IPS DF 6.9 (cell line): ENCODE measurements at places on chromosomes 12 and 14.

DNA sequence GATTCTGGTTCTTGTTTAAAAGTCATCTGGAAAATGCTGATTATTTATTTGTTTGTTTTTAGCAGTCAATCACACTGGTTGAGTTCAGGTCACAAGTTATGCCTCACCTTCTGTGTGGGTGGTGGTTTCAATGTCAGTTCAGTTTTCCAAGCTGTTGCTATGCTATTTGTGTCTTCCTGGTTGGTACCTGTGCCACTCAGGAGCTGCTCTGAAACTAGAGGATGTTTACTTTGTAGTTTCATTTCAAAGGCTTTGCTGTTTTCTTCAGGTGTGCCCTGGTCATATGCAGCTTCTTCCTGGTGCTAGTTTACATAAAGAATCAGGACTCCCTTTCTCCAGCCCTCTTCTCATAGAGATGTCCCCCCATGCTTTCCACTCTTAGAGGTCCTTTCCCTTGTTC lies 75.7 kb upstream of the PPP4R3A start:
- no peak for DNase-seq

DNA sequence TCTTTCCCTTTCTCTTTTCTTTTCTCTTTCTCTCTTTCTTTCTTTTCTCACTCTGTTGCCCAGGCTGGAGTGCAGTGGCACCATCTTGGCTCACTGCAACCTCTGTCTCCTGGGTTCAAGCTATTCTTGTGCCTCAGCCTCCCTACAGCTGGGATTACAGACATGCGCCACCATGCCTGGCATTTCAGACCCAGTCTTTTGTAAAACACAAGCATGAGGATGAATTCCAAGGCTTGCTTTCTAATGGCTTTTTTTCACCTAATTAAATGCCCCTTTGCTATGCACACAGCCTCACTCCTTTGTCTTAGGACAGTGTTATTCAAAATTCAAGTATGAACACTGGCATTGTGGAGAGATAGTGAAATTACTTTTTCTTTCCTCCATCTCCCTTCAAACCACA lies 6.0 kb upstream of the SLC38A2 start:
- DNase-seq, result no peak

DNA sequence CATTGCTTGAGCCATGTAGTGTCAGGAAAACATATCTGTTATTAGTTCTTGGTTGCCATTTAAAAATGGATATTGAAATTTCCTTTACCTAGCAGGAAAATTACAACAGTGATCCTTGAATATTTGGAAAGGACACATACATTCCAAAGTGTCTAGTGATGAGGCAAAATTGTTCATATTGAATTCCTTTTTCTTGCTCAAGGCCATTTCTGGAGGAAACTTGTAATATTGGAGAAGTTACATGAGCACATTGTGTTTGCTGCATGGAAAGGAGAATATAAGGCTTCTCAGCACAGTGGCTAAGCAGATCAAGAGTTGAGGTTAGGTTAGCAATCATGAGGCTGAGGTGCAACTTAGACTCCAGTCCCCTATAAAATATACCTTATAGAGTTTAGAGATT lies 121.9 kb downstream of the PDE3A start:
- no peak for DNase-seq

DNA sequence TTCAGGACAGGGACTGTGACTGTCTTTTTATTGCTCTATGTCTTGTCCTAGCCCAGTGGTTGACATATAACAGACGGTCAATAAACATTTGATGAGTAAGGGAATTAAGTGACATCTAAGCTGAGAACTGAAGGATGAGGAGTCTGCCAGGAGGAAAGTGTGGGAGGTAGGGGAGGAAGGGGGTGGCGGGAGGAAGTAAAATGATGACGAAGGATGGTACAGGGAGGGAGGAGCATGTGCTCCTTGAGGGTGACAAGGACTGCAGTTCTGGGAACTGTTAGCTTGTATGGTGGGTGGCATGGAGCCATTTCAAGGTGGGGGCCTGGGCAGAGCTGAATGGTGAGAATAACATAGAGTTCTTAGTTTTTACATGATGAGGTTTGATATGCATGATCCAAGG lies 64.4 kb downstream of the RGS6 start:
- DNase-seq, result no peak

GRCh38 chr14:86892152-86892956 lies 1100.6 kb downstream of the GALC start:
- no peak for DNase-seq

- no peak for DNase-seq
Measured at GRCh38 chr12:77153706-77154105, 88.3 kb upstream of the E2F7 start.

DNA sequence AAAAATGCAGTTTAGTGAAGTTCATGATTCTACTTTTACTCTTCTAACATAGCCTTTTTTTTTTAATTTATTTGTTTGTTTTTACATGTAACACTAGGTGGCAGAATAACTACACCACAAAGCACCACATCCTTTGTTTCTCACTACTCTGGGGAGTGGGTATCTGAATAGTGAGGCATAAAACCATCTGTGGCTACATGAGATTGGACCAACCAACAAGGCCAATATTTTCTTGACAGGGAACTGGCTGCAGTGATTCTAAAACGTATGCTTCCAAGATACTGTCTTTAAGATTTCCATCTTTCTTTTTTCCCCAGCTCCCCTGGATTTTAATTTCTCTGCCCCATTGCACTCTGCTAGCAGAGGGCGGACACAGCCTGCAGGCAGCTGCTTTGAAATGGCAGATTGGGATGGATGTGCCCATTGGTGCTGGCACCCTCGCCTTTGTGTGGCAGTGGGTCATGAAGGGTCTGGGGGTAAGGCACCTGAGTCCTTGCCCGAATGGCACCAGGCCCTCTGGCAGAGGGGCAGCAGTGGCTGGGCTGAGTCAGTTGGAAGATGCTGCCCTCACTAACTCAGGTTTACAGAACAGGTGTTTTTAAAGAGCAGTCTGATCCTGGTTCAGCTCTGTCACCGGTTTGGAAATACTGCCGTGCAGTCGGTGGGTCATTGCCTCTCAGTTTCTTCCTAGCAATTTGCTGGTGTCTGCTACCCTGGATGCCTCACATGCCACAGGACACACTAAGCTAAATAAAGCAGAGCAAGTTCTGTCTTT lies 429.1 kb downstream of the RAD51B start:
- no peak for DNase-seq

GRCh38 chr12:25794571-25794970 lies 163.9 kb upstream of the RASSF8 start:
- DNase-seq, result no peak

DNA sequence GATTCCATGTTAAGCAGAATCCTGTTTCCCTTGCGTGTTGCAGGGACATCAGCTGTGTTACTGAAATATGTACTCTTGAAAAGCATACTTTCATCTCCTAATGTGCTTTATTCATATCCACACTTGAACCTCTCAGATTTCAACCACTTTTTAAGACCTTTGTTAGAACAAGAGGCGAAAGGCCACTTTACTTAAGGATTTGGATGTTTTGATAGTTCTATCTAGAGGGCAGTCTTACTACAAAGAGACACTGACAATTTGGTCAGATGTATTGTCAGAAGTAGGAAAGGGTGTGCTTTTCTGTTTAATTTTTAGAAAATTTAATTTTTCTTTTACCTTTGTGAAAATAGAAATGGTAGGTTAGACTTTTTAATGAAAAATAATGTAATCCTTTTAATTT lies 267.9 kb downstream of the TMTC2 start:
- no peak for DNase-seq

DNA sequence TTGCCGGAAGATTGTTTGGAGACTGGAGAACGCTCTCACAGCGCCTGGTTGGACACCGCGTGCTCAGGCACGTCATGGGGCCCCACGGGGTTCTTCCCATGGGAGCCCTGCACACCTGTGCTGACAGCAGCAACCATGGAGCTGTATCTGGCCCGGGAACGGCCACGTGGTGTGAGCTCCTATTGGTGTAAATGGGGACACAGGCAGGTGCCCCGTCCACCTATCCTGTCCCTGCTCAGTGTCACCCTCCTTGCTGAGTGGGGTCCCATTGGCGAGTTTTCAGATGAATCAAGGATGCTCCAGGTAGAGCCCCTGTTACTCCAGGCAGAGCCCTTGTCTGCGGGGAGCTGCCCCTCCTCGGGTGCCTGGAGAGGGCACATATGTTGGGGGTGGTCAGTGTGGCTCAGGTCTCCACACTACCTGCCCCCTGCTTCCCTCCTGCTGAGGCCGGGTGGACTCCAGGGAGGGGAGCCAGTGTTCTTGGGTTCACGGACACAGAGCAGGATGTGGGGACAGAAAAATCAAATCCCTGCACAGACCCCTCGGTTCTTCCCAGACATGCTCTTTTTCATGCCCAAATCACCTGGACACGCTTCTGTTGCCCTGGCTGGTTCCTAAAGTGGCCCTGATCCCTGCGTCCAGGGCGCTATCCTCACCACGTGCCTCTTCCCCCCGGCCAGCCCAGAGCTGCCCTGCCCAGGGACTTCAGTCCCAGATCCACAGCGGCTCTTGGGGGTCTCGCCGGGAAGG lies 250.1 kb downstream of the ADGRD1 start:
- DNase-seq, result no peak

DNA sequence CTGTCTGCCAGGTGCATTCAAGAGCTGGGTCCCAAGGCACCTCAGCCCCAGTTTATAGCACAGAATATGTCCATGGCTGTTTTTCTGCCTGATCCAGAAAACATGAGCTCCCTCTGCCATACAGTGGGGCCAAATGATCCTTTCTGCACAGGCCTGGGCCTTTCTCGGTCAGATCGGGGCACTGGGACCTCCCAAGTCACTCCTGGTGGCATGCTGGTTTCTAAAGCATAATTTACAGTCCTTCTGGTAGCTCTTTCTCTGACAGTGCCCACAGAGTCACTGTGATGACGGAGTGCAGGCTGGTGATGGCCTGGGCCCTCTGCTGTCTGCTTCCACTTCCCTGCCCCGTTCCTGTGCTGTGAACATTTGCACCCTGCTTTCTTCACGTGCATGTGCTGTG lies 99.2 kb downstream of the ADGRD1 start:
- DNase-seq, result no peak

DNA sequence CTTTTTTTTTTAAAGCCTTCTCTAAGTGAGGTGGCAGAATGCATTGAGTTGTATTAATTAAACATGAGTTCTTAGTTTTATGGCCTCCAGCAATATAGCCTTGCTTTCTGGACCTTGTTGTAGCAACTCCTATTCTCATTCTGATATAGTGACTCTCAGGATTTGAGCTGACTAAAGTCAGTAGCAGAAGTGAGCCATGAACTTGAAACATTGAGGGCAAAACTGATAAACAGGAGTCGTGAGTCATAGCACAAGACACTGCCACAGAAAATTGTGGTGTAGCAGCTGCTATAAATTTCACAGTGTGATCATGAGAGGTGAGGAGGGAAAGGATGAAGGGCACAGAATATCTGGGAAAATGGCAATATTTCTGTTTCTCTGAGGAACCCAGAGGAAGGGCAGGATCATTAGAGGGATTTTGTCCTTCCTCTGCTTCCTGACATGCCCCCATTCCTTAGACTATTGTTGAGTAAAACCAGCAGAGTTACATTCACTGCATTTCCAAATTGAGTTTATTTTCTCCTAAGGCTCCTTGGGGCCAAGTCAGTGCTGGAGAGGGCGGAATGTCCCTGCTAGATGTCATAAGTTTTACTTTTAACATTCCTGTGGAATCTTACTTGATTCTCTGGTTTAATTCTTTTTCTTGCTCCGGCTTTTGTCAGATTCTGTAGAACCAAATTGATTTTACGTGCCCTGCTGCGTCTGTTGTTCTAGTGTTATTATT lies 7.5 kb downstream of the KLRG1 start:
- DNase-seq, result no peak

- no peak for DNase-seq
Measured at GRCh38 chr12:123546281-123546680, 12.8 kb upstream of the RILPL1 start.

- DNase-seq, result no peak
Measured at GRCh38 chr12:6532051-6532926, 2.0 kb upstream of the GAPDH start.

- no peak for DNase-seq
Measured at GRCh38 chr14:77791225-77791600, 8.7 kb upstream of the ADCK1 start.

DNA sequence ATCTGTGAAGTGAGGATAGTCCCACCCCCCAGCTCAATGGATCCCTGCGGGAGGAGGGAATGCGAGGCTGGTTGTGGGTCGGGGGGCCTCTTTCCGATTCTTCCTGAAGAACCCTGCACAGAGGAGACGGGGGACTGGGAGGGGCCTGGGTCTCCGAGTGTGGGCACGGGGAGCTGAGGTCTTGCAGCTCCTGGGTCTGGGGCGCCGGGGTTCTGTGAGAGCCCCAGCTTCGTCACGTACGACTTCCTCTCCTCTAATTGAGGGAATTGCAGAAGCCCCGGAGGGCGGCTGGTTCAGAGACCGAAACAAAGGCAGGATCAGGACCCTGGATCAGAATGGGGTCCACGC lies 66.6 kb downstream of the DIO3 start:
- DNase-seq, result no peak

- DNase-seq, result no peak
Measured at GRCh38 chr14:61064856-61065255, 83.8 kb downstream of the SLC38A6 start.

DNA sequence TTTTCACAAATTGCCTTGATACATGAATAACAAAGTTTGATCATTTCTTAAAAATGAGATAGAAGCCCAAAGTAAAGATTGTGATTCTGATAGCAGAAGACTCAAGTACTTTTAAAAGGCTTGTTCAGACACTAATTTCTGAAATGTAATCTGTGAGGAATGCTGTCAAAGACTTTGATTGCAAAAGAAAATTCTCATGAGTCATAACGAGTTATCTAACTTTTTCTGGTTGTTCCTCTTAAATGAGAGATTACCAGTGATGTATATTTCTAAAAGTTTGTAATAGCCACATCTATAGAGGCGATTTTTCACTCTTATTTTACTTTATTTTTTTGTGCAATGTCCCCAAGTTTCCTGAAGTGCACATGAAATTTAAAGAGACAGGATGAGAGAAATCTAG lies 7.0 kb downstream of the PYGL start:
- no peak for DNase-seq

DNA sequence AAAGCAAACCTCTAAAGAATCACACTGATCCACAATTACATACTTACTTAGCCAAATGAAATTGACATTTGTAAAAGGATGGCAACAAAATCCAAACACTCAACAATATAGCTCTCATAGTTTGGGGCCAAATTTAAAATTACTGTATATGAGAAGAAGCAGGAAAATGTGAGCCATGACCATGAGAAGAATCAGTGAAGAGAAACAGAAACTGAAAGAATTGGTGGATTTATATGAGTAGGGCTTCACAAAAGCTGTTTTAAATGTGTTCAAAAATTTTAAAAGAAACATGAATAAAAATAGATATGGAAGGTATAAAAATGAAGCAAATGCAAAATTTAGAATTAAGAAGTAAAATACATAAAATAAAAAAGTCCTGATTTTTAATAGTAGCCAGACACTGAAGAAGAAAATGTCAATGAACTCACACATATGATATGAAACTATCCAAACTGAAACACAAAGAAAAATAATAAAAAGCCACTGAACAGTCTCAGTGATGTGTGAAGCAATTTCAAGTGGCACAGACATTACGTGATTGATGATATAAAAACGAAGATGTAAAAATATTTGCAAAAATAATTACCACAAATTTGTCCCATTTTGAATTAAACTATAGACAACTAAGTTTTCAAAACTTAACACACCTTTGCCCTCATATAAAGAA lies 87.9 kb upstream of the MDGA2 start:
- no peak for DNase-seq
